Activated gamma-delta T cell (primary cell): ENCODE measurements at places on chromosomes 7 and 10.

DNA sequence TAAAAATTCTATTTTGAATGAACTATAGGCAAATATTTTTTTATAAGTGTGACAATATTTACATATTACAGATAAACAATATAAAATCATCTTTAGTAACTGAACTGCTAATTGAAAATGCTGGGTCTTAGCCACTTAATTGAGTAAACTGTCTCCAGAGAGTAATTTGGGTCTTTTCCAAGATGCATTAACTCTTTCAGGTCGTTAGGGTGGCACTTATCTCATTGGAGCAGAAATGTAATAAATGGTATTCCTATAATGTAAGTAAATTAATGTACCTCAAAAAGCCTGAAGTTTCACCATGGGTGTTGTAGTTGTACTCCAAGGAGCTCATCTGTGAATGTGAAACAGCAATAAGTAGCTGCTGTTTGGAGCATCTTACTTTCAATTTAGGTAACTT, 208.5 kb downstream of the EXOC4 start:
- no peak for DNase-seq

- DNase-seq = no peak
Measured at GRCh38 chr7:23964715-23965114, 254.7 kb downstream of the STK31 start.

DNA sequence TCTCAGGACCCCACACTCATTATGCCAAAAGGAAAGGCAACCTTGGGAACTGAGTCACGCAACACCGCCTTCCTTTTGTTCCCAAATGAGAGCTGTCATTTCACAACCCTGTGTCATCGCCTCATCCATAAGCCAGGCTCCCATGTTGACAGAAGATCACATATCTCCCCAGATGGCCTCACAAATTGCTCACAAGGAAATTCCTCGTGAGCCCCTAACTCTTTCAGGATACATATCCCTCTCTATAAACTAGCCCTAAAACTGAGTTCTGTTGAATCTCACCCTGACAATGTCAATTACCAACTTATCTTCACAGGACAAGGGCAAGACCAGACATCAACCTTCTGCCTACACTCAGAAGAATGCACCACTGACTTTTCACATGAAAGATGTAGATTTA, 22.6 kb downstream of the CCDC3 start:
- DNase-seq = no peak

DNA sequence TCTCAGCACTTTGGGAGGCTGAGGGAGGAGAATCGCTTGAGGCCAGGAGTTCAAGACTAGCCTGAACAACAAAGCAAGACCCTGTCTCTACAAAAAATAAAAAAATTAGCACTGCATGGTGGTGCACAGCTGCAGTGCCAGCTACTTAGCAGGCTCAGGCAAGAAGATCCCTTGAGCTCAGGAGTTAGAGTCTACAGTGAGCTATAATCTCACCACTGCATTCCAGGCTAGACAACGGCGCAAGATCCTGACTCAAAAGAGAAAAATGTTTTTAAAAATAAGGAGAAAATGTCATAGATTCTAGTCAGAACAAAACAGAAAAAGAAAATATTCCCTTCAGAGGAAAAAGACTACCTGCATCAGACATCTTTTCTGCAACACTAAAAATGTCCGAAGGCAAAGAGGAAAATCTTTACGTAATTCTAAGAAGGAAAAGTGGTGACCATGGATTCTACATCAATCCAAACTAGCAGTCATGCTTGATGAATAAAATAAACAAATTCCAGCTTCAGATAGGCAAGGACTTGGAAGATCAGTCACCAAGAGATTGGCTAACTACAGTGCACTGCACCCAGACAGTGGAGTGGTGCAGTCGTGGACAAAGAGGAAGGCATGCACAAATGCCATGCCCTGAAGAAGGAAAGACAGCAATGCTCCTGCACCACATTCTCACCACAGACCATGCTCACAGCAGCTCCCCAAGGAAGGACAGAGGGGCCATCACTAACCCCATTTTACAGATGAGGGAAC, 54.3 kb downstream of the ERCC6 start:
- DNase-seq = no peak

DNA sequence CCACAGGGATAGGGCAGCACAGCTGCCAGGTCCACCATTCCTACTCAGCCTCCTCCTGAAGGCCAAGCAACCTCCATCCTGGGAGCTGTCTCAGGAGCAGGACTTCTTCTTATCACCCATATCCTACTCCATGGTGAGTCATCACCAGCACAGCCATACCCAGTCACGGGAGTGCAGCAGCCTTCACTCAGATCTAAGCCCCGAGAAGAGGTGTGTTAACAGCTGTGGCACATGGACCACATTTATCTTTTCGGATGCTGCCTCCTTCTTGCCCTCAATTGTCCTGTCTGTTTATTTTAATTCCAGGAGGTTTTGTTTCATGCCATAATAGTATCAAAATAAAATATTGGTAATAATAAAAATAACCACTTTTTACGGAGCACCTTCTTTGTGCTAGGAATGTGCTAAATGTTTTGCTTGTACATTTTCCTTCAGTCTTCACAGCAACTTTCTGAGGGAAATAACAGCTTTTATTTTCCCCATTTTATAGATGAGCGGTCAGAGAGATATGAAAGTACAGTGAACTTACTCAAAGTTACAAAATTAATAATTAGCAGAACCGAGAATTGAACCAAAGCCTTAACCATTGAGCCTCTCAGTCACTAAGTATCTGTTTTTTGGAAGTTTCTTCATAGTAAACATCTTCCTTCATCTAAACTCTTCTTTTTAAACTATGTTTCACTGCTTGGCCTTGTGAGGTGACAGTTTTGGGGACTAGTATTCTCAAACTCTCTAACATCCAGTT, 2.5 kb upstream of the KEL start:
- no peak for DNase-seq

GRCh38 chr7:130022115-130022514, 29.1 kb downstream of the ZC3HC1 start:
- DNase-seq = no peak

DNA sequence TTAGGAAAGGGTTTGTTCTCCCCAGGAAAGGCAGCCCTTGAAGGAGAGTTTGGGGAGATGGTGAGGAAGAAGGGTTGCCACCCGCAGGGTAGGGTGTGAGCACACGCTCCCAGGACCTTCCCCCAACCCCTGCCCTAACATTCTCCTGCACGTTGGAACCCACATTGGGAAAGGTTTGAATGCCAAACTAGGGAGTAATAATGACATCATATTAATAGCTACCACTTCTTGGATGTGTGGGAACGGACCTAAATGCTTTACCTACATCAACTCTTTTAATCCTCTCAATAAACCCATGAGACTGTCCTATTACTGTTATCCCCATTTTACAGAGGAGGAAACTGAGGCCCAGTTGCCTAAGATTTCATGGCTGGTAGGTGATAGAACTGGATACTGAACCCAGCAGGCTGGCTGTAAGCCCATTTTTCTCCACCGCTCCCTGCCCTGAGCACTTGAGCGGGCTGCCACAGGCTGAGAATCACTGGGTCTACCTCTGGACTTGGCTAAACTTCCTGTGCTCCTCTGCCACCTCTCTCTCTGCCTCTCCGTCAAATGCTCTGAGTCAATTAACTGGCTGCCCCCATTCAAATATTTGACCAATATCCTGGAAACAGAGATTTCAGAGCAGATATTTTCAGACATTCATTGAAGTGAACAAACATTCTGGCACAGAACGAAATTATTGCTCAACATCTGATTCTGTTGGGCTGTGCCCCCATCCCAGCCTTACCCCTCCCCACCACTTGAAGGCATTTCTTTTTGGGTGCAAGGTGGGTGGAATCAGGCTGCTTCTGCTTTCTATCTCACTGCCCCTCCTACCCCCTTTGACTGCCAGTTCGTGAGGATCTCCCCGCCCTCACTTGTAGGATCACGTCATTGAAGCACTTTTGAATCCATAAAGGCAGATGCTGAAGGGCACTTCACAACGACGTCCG, 129.7 kb downstream of the C10orf105 start:
- DNase-seq = no peak

- DNase-seq = no peak
Measured at GRCh38 chr7:2913760-2914387, 69.8 kb upstream of the GNA12 start.

GRCh38 chr7:39758234-39758970, 135.0 kb downstream of the RALA start:
- no peak for DNase-seq

DNA sequence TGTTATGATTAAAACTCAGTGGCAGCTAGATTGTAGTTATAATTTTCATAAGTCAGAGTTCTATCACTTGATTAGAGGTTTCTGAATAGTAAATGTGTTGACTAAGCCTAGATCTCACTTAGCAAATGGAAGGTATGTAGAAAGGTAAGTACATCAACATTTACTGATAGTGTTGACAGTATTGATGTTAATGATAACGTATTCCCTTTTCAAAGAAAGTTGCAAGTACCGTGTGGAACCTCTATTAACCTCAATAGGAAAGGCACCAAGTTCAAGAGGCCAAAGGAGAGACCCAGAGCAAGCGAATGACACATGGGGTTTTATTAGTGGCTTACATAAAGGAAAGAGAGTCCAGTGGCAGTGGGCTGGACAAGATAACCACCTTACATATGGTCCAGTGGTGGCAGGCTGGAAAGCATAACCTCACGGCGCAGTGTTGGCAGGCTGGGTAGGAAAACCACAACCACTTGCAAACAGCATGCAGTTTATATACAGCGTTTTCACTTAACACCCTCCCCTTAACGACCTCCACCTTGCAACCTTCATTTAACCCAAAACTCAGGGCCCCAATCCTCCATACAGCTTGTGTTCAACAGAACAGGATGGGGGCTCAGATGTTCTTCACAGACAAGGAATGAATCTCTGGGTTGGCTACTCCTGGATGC, 611.0 kb downstream of the PARD3 start:
- DNase-seq = no peak

DNA sequence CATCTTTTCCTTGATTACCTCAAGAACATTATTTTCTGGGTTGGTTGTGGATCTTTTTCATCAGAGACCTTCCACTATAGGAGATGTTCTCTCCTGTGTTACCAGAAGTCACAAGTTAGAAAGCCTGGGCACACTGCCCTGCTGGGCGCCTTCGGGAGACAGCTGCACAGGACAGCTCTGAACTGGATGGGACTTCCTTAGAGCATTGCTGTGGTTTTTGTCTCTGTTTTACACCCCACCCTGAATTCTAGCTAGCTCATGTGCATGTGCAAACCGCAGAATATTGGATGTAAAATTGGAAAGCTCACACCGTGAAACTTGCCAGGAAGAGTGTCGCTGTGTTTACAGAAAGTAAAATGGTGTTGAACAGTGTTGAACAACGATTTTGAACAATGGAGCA, 54.4 kb upstream of the SEC61G start:
- no peak for DNase-seq

DNA sequence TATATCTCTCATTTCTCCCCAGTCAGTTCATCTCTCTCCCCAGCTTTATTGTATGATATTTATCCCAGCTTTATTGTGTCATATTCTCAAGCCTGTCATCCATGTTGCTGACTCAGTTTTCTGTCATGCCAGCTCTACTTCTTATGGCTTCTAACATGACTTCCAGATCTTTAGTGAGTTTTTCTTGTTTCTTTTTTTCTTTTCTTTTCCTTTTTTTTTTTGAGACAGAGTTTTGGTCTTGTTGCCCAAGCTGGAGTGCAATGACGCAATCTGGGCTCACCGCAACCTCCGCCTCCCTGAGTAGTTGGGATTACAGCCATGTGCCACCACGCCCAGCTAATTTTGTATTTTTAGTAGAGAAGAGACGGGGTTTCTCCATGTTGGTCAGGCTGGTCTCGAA, 28.7 kb upstream of the CALU start:
- DNase-seq = no peak

GRCh38 chr7:98221611-98222532, 10.6 kb downstream of the BHLHA15 start:
- no peak for DNase-seq

- DNase-seq = no peak
Measured at GRCh38 chr10:126068322-126068721, 172.0 kb downstream of the FANK1 start.

- DNase-seq = no peak
Measured at GRCh38 chr10:86545101-86545500, 23.5 kb upstream of the WAPL start.

- no peak for DNase-seq
Measured at GRCh38 chr7:99752356-99752755, 17.4 kb upstream of the CYP3A7 start.

DNA sequence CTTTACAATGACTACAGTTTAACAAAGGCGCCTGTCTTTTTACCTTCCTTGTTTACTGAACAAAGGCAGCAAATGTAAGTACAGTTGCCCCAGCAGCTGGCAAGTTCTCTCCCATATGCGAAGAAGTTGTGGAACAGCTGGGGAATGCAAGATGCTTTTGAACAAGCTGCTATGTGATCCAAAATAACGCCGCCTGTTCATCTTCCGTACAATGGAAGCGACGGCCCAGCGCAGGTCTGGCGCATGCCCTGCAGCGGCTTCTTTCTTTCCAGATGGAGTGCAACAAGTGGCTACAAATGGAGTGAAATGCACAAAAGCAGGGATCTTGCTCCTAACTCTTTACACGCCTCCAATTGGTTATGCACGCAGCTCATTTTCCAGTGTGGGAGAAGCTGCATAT, 97.0 kb upstream of the SVIL start:
- no peak for DNase-seq

GRCh38 chr10:62842983-62843382, 26.8 kb upstream of the EGR2 start:
- no peak for DNase-seq

- no peak for DNase-seq
Measured at GRCh38 chr10:101134299-101135127, 3.4 kb downstream of the TLX1 start.

DNA sequence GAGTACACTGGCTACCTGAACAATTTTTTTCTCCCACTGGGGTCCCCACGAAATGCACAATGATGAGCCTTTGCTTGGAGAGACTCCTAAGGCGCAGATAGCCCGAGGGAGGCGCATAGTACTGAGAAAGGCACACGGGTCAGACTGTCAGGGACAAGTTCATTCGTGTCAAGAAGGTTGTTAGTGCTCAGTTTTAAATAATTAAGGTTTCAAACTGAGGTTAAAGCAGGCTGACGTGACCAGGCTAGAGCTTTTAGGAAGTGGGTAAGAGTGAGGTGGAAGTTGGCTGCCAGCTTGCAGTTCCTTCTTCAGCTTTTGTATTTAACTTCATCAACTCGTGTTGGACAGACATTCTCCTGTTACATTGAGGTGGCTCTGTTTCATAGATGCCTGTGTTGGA, 31.6 kb downstream of the RBM33 start:
- DNase-seq = no peak

- DNase-seq = no peak
Measured at GRCh38 chr10:78619115-78619851, 449.5 kb upstream of the ZMIZ1 start.

GRCh38 chr7:105974471-105974870, 11.4 kb downstream of the CDHR3 start:
- no peak for DNase-seq
